ENCODE measurements at places on chromosomes 7 and 10.
A peak's percentile ranks its signal among the peaks of the same experiment; 100 is the strongest.

DNA sequence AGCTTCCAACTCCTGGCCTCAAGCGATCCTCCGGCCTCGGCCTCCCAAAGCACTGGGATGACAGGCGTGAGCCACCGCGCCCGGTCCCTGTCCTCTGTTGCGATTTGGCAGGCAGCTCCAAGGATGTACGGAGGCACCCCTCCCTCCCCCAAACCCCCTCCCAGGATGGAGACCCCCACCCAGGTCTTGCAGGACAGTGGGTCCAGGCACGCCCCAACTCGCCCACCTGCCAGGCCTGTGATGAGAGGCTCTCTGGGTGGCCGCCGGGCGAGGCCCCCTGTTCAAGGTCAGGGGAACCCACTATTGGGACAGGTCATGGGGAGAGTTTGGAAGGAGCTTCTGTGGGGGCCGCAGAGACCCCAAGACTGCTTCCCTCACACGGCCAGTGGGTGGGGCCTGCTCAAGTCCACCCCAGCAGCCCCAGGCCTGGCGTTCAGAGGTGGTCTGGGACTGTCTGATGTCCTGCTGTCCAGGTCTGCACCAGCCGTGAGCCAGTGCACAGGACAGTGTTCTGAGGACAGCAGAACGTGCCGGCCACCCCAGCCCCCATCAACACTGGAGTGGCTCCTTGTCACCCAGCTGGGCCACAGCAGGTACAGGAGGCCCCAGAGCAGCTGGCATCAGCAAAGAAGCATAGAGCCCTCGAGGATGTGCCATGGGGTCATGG, 2.5 kb downstream of the ADAP1 start:
- DNase-seq: no peak

GRCh38 chr7:77702513-77702912, 6.3 kb downstream of the RSBN1L start:
- DNase-seq: no peak

DNA sequence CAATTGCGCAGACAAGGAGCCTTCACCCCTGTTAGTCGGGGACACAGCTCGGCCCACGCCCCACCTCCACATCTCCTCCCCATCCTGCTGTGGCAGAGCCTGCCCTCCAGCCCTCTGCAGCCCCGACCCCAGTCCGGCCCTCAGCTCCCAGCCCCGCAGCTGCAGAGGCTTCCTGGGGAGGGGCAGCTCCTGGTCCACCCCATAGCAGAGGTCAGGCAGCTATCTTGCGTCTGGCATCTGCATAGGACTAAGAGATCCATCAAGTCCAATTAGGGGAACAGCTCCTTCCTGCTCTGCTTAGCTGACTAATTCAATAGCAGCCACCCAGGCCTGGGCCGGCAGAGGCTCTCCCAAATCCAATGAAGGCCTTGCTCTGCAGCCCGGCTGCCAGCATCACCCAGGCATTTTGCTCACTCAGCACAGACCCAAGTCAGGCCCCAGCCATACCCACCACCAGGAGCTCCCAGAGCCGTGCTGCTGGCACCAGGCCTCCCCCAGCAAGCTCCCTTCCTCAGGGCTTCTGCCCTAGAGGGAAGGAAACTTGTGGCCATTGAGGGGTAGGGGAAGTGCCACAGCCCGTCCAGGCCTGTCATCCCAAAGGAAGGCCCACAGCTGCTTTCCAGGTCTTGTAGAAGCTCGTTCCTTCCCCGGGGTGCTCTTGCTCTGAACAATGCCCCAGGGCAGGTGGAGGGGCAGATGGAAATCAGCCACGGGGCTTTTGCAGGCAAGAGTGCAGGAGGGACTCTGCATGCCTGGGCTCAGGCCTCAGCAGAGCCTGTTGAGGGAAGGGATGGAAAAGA, 106.2 kb upstream of the RET start:
- no peak for DNase-seq

DNA sequence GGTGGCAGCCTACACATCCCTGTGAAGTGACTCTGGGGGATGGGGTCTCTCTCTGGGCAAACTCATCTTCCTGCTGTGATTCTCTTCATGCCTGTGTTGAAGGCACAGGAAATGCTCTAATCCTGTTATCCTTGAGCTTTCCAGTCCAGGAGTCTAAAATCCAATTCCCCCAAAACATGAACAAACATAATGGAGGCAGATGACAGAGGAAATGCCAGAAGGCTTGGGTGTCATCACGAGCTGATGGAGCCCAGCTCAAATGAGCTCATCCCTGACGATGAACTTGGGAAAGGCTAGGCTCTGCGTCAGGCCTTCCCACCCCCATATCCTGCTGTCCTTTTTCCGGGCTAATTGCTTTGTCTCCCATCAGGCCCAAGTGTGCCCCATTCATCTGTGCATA, 165.9 kb upstream of the PODXL start:
- DNase-seq: no peak

- DNase-seq: no peak
These were observed 251.2 kb upstream of the PPP2R2D start for GRCh38 chr10:131649617-131650016.

DNA sequence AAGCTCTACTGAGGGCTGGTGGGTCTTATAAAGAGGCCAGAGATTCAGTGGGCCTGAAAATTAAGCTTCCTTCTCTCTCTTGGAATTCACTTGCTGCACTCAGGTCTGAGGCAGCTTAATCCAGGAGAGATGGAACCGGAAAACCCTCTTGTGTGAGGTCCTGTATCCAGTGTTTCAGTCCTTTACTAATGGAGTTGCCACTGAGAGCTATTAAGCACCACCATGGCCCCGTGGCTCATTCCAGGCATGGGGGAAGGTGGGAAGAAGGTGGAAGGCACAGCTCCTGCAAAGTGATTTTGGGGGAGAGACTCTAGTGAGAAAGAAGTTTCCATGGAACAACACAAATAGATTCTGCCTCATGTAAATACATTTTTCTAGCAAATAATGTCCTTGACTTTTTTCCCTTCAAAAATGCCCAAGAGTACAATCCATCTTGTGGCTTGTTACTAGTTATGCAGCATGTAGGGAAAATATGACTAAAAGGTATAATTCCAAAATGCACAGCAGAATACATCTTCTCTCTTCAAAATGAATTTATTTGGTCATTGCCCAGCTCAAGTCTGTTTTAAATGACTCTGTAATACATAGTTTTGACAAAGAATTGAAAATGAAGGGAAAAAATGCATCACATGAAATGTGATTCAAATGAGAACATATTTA, 46.7 kb upstream of the FOXI2 start:
- no peak for DNase-seq

DNA sequence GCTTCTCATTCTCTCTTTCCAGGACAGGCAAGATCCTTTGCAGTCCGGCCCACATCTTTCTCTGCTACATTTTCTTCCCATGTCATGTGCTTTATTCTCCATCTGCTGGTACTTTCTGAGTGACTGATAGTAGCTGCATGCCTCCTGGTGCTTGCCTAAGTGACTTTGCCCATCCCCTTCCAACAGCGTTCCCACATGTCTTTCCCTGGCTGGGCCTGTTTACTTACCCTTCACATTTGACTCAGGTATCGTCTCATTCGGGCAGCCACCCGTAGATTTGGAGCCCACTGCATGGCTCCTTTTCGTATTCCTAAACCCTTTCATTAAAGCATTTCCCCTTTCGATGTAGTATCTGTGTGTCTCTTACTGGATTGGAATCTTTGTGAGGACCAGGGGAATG, 24.6 kb downstream of the TYW1 start:
- no peak for DNase-seq

GRCh38 chr10:112098682-112099081, 84.9 kb downstream of the GPAM start:
- DNase-seq: no peak

GRCh38 chr10:127918572-127918971, 11.7 kb downstream of the PTPRE start:
- no peak for DNase-seq

DNA sequence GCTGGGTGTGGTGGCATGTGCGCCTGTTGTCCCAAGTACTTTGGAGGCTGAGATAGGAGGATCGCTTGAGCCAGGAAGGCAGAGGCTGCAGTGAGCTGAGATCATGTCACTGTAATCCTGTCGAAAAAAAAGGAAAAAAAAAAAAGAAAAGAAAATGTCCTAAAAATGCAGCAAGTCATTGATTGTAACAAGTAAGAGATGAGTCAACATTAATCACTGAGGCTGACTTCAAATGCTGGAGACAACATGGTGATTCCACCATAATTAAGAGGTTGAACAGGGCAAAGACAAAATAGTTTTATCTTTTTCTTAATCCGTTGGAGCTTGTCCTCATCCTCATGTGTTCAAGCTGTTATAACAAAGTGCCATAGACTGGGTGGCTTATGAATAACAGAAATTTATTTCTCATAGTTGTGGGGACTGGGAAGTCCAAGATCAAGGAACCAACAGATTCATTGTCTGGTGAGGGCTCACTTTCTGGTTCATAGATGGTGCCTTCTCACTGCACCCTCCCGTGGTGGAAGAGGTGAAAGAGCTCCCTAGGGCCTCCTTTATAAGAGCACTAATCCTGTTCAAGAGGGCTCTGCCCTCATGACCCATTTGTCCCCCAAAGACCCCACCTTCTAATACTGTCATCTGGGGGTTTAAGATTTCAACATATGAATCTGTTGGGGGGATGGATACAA, 60.3 kb downstream of the TBXAS1 start:
- DNase-seq: no peak

DNA sequence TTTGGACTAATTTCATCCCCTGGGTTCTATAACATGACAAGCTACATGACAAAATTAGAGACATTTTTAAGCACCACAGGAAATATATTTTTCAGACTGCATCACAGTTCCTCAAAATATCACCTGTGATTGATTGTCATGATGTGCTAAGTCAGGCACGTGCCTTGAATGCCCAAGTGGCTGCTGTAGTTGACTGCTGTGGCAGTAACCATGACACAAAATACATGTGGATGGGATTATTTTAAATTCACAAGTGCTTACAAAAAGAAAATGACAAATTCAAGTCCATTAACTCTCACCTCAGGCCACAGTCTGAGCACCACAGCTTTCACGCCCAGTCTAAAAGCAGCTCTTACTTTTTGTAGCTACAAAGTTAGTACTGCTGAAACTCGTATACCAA, 45.5 kb downstream of the TNPO3 start:
- no peak for DNase-seq

GRCh38 chr10:73647211-73647874, 6.1 kb upstream of the MYOZ1 start:
- no peak for DNase-seq

GRCh38 chr10:86817246-86817645, 60.8 kb downstream of the BMPR1A start:
- DNase-seq: no peak

DNA sequence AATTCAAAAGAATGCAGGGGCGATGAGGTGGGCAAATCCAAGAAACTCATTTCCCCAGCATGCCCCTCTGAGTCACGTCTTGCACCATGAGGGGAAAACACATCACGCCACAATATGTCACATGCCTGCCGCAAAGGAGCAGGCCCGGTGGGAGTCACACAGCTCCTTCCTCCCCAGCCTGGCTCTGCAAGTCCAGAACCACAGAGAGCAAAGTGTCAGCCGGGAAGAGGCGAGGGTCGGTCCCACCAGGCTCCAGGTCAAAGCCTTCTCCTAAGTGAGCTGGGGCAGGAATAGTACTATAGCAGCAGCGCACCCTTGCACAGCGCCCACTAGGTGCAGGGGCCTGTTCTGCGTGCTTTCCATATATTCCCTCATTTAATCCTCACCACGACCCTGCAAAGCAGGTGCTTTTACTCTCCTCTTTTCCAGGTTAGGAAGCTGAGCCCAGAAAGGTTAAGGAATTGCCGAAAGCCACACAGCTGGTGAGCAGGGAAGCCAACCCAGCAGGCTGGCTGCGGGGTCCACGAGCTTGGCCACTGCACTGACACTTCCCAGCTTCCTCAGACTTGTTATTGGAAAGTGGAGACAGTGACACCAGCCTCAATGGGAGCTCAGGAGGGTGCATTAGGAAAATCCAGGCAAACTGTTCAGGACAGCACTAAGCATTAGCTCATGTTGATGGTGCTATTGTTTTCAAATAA, 94.0 kb upstream of the ZMIZ1 start:
- DNase-seq: peak; percentile 51

- no peak for DNase-seq
These were observed 495.6 kb upstream of the KLF6 start for GRCh38 chr10:4280461-4281189.

DNA sequence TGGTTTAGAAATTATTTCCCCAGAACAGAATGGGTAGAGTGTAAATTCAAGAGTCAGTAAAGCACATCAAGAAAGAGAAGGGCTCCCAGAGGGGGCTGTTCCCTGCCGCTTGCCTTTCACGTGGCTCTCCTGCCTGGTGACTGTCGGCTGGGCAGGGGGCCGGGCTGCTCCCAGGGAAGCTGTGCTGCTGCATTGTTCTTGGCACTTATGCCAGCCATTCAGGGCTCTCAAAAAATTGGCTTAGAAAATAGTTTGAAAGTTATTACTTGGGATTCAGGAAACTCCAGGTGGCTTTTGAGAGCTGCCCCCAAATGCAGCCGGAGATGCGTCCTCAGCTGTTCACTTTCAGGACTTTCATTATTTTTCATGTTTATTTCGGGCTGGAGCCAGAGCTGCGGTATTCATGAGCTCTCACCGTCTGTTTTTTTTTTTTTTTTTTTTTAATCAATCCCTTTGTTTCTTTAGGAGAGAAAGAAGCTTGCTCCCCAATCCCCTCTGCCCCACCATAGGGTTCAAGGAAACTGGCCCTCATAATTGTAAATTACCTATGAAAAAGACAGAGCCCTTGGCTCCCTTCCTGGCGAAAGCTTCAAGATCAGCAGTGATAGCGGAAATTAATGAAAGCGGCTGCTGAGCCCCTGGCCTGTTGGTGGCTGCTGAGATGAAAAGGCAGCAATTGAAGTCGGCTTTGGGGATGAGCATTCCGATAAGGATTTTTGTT, 94.1 kb downstream of the SORCS3 start:
- no peak for DNase-seq

DNA sequence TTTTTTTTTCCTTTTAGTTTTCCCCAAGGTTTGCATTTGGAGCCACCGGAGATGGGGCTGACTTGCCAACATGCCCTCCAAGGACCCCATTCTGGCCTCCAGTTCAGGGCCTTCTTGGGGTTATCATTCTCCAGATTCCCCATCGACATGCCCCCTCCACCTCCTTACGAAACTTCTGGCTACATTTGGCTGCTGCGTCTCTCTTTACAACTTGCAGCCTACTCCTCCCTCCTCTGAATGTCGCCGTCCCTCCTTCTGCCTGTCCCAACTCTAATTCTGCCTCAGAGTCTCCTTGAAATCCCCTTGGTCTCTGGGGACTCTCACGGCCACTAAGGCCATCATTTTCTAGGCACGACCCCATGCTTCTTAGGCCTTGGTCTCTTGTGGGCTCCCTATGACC, 72.2 kb upstream of the PODXL start:
- DNase-seq: no peak

GRCh38 chr10:71622154-71622526, 97.4 kb downstream of the C10orf105 start:
- DNase-seq: no peak

DNA sequence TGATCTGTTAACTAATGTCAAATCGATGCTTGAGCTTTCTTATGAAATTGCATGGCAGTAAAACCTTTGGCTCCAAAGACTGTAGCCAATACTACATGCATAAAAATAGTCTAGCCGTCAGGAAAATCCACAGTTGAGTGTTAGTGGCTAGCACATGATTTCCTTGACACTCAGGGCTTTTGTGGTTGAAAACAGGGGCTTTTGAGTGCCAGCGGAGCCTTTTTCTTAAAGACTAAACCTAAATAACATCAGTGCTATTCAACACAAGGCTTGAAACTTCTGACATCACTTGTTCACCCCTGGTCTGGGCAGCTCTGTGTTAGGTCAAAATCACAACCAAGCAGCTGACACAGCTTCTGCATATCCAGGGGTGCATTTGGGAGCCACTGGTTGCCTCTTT, 124.2 kb upstream of the BMPER start:
- no peak for DNase-seq

GRCh38 chr10:118753331-118754228, 1.2 kb downstream of the CACUL1 start:
- DNase-seq: no peak

Data from GM12891 (cell line).